ENCODE measurements at places on chromosomes 11 and 22.

DNA sequence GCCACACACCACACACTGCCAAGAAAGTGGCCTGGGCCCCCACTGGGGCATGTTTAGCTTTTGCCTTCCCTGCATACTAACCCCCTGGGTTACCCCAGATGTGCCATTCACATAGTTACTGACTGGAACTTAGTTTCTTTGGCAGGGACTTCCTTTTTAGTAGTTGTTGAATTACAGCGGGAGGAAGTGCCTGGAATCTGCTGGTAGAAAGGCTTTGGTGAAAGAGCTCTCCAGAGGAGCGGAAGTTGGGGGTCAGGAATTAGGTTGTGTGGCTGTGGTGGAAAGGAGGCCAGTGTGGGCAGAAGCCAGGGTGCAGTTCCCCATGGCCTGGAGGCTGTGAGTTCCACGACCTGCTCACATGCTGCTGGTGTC, 69.0 kb downstream of the MED15 start:
- DNase-seq: no peak

DNA sequence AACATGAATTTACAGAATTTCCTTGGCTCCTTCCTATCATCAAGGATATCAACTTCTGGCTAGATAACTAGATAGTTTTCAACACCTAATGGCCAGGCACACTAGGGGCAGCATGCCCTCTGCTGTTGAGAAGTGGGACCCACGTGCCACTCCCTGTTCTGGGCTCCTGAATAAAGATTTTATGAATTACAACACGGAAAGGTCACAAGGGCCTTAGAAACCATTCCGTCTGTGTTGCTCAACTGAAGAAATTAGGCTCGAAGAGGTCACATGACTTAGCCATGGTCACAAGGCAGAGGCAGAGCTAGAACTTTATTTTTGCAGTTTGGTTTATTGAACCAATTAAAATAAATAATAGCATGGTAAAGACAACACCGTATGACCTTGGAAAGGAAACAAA, 36.0 kb downstream of the PRCP start:
- peak; percentile 19 for DNase-seq

- no peak for DNase-seq
These were observed 22.0 kb downstream of the FAT3 start for GRCh38 chr11:92246630-92247029.

- no peak for DNase-seq
These were observed 4.6 kb downstream of the CDPF1 start for GRCh38 chr22:46245511-46245910.

GRCh38 chr11:12581416-12581815, 92.8 kb upstream of the TEAD1 start:
- DNase-seq: no peak

DNA sequence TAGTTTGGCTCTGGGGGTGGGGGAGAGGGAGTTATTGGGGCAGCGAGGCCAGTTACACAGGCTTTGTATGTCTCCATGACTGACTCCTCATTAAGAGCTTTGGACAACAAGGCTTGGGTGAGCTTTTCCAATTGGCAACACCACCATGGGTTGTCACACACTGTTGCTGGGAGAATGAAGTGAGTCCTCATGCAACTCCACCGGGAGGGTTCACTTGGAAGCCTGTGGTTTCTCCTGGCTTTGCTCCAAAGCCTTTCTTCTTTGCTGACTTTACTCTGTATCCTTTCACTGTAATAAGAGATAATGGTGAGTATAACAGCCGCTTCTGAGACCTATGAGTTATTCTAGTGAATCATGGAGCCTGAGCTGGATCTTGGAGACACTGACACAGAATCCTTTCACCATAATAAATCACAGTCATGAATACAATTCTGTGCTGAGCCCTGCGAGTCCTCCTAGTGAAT, 24.9 kb downstream of the EIF3F start:
- DNase-seq: peak; percentile 21
